ENCODE measurements at places on chromosomes 12 and 14.

GRCh38 chr14:89504602-89505313, 87.7 kb upstream of the FOXN3 start:
- no peak for DNase-seq

DNA sequence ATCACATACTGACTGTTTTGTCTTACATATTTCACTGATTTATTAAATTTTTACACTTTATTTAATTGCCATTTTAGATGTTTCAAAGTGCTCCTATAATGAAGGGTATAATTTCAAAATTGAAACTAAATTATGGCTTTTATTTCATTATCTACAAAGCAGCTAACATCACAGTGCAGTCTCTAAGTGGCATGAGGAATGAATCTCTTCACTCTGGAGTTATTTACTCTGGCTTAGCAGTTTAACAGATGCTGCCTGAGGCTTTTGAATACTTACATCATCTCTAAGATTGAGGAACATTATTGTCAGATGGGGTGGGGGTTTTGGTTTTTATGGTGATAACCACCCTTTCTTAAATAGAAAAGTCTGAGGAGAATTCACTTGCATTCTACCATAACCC, 386.4 kb downstream of the TRHDE start:
- no peak for DNase-seq

GRCh38 chr14:72146241-72146640, 214.0 kb downstream of the RGS6 start:
- no peak for DNase-seq

- DNase-seq = no peak
Measured at GRCh38 chr14:72788972-72789728, 104.8 kb downstream of the DPF3 start.

DNA sequence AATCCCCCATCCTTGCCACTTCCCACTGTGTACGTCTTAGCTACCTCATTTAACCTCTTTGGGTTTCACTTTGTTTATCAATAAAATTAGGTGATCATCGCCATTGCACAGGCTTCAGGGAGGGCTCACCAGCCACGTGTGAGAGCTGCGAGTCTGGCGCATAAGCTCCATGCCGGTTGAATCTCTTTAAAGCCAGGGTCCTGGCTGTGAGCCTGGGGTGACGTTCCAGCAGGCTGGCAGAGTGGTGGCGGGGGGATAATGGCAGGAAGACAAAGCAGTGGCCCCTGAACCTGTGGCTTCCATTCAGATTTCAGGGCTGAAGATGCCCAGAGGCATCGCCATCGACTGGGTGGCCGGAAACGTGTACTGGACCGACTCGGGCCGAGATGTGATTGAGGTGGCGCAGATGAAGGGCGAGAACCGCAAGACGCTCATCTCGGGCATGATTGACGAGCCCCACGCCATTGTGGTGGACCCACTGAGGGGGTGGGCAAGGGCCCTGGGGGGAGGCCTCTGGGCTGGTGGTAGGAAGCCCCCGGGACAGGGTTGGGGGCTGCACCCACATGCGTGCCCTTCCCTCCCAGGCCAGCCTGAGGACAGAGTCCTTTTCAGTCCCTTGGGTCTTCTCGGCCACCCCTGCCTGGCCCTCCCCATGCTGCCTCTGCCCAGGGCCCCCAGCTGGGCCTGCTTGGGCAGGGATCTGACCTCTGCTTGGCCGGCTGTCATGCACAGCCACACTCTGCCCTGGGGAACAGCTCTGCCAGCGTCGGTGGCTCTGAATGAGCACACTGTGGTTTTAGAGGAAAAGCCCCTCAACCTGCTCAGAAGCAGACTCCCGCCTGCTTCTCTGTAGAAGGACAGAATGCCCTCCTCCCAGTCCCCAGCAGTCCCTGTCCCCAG, 8.6 kb upstream of the NXPH4 start:
- DNase-seq = no peak

- no peak for DNase-seq
Measured at GRCh38 chr12:17077594-17077993, 471.6 kb upstream of the LMO3 start.

DNA sequence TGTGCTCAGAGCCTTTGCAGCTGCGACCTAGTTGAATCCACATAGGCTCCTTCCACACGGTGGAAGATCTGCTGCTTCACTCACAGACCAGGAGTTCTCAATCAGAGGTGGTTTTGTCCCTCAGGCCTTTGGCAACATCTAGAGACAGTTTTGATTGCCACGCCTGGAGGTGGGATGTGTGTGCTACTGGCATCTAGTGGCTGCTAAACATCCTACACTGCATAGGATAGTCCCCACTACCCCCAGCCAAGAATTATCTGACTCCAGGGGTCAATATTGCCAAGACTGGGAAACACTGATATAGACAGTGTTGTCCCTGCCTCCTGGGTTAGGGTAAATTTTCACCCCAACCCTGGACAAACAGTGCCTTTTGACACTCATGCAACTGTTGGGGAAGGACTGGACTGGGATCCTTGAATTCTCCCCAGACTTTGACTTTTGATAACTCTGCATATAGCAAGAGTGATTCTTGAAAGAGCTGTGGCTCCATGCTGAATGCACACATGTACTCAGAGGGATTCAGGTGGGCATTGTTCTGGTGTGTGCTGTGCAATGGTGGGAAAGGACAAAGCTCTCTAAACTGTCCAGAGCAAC, 39.8 kb downstream of the BAZ2A start:
- DNase-seq = no peak

GRCh38 chr12:114403690-114404066, 2.3 kb downstream of the TBX5 start:
- DNase-seq = peak; percentile 76

DNA sequence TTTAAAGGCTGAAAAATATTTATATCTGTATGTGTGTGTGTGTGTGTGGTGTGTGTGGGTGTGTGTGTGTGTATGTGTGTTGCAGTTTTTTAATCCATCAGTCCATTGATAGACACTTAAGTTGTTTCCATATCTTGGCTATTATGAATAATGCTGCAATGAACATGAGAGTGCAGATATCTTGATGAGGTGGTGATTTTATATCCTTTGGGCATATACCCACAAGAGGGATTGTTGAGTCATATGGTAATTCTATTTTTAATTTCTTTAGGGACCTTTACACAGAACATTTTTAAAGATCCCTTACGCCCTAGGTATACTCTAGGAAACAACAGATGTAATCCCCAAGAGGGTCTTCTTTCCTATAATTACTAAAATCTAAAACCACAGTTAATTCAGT, 154.5 kb upstream of the CLEC14A start:
- no peak for DNase-seq

GRCh38 chr14:68564191-68564825, 228.6 kb downstream of the ZFP36L1 start:
- peak; percentile 66 for DNase-seq

- DNase-seq = peak; percentile 60
Measured at GRCh38 chr14:99537399-99537798, 56.2 kb downstream of the CCNK start.

DNA sequence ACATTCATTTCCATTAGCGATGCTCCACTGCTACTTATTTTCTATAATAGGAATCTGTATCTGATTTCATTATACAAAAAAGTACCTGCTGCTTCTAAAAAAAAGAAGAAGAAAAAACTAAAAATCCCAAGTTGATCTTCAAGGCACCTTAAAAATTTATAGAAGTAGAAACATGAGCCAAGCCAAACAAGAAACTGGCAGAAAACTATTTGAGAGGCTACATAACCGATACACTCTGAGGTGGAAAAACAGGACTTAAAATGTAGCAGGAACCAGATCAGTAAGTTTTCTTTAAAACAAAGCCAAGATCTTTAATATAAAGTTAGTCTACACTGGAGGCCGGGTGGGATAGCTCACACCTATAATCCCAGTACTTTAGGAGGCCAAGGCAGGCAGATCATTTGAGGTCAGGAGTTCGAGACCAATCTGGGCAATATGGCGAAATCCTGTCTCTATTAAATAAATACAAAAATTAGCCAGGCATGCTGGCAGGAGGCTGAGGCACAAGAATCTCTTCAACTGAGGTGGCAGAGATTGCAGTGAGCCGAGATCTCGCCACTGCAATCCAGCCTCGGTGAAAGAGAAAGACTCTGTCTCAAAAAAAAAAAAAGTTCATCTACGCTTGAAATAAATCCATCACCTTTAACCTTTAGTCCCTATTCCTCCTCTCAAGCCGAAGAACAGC, 278.6 kb downstream of the MED13L start:
- peak; percentile 14 for DNase-seq

- DNase-seq = no peak
Measured at GRCh38 chr12:116376354-116377193, 99.1 kb upstream of the MED13L start.

- no peak for DNase-seq
Measured at GRCh38 chr14:82905762-82906161, 1372.1 kb upstream of the SEL1L start.

DNA sequence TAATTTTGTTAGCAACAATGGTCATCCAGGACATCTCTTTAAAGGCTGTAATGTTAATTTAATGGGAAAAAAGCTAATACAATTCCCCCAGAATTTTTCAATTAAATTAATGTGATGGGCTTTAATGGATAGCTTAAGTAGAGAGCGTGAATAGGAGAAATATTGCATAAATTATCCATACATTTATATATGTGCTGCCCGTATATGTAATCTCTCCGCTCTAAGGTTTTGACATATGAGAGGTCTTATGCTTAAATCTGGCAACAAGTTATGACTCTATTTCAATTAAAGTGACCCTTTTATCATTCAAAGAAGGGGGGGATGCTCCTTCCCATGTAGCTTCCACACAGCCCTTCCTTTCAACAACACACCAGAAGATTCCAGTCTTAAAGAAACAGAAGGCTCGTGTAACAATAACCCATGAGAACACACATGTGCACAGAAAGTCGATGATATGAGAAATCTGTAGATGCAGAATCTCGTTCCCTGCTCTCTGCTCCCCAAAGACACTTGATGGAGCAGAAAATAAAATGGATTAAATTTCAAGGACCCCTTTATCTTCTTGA, 24.0 kb downstream of the MAP1LC3B2 start:
- DNase-seq = no peak

- no peak for DNase-seq
Measured at GRCh38 chr12:96889273-96889933, 17.7 kb upstream of the NEDD1 start.

DNA sequence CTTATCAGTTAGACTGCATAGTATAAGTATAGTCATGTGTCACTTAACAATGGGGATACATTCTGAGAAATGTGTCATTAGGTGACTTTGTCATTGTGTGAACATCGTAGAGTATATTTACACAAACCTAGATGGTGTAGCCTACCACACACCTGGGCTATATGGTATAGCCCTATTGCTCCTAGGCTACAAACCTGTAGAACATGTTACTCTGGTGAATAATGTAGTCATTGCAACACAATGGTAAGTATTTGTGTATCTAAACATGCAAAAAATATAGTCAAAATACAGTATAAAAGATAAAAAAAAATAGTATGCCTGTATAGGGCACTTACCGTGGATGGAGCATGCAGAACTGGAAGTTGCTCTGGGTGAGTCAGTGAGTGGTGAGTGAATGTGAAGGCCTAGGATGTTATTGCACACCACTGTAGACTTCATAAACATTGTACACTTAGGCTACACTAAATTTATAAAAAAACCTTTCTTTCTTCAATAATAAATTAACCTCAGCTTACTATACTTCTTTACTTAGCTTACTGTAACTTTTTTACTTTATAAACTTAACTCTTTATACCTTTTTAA, 40.3 kb upstream of the ANKS1B start:
- DNase-seq = no peak

DNA sequence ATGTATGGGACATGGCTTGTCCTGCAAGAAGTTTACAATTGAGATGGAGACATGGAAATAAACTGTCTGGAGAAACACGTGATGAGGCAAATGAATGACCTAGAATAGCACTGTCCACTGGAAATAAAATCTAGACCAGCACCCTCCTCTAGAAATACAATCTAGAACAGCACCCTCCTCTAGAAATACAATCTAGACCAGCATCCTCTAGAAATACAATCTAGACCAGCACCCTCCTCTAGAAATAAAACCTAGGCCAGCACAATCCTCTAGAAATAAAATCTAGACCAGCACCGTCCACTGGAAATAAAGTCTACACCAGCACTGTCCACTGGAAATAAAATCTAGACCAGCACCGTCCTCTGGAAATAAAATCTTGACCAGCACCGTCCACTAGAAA, 69.2 kb upstream of the RFLNA start:
- no peak for DNase-seq

GRCh38 chr12:104724992-104725585, 233.0 kb downstream of the SLC41A2 start:
- no peak for DNase-seq

GRCh38 chr12:10170216-10170615, 1.7 kb downstream of the OLR1 start:
- DNase-seq = no peak

DNA sequence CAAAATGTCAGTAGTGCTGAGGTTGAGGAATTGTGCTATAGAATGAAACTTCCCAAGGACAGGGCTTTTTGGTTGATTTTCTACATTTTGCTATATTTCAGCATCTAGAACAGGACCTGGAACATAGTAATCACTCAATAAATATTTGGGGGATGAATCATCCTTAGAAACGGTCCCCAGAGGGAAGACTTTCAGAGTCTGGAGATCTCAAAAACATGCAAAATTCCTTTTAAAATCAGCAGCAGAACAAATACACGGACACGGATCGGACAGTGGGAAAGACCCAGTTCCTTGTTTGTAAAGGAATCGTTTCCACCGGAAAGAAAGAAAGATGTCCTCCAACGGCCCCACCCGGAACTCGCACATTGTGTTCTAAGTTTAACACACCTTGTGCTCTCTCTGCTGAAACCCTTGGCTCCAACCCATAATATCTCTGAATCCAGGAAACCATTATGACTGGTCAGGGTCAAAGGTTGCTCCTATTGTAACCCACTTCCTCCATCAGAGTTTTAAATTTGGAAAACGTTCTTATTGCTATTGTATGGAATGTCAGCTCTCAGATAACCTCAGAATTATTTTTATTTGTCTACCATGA, 617.2 kb downstream of the MED13L start:
- DNase-seq = no peak

DNA sequence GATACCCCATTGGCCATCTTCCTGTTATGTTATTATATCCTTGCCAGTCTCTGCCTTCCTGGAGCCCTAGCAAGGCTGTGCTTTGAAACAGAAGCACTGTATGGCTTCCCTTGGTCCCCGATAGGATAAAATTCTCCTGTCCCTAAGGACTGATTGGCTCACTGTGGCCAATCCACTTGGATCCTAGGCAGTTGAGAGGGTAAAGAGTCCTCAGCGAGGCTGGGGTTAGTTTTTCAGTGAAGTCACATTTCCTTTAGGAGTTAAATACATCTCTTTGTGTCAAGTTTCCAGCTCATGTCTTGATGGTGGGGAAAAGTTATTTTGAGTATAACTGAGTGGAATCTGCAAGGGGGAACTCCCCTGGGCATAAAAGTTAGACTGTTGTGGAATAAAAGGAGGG, 7.3 kb downstream of the AACS start:
- DNase-seq = no peak

- peak; percentile 54 for DNase-seq
Measured at GRCh38 chr12:15846887-15847286, 35.3 kb upstream of the STRAP start.

- peak; percentile 81 for DNase-seq
Measured at GRCh38 chr12:23169696-23170013, 544.7 kb downstream of the ETNK1 start.

DNA sequence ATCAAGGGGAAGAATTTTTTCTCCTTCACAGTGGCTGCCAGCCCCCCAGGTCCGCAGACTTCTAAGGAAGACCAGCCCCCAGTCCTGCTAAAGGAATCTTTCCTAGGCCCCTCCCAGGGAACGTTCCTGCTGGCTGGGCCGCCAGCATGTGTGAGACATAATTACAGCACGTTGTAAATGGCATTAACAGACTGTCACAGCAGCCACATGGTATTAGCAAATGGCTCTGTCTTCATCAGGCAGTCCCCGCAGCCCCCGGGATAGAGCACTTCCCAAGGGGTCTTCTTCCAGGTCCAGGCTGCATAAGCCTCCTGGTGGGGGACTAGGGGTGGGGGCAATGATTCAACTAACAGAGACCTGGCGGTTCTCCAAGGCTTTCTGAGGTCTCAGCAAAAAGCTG, 34.9 kb upstream of the FAM222A start:
- DNase-seq = peak; percentile 64
